Ammon's horn (tissue), 1 donor: ENCODE measurements at places on chromosomes 6 and 20.

DNA sequence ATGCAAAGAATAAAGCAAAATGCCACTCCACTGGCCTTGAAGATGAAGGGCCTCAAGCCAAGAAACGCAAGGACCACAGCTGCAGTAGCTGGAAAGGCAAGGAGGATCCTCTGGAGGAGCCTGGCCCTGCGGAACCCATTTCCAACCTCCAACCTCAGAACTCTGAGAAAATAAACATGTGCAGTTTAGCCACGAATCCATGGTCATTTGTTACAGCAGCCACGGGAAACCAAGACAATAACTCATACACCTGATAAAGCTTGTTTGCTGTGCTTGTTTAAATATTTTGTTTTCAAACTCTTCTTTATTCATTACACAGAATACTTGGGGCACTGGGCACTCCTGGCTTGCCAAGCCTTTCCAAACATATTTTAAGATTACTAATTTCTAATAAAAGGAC lies 10.4 kb downstream of the SERPINB6 start:
- DNase-seq = no peak

- peak; percentile 76 for DNase-seq
Measured at GRCh38 chr20:2559651-2560050, 23.3 kb downstream of the TMC2 start.

DNA sequence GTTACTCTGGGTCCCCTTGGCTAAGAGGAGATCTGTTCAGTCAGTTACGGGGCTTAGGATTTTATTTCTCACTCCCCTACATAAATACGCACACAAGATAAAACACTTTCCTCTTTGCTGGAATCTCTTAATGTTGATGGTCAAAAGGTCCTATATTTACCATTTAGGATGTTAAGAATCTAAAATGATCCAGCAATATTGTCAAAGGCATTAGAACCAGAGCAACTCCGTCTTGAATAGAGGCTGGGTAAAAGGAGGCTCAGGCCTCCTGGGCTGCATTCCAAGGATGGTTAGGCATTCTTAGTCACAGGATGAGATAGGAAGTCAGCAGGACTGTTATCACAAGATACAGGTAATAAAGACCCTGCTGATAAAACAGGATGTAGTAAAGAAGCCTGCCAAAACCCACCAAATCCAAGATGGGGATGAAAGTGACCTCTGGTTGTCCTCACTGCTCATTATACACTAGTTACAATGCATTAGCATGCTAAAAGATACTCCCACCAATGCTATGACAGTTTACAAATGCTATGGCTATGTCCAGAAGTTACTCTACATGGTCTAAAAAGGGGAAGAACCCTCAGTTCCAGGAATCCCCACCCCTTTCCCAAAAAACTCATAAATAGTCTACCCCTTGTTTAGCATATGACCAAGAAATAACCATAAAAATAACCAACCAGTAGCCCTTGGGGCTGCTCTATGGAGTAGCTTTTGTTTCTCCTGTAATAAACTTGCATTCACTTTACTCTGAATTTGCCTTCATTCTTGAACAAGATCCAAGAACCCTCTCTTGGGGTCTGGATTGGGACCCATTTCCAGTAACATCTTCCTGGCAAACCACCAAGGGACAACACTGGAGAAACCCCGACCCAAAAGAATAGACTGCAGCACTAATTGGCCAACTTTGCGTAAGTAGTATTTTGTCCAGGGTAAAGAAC lies 107.5 kb downstream of the DTNBP1 start:
- no peak for DNase-seq

DNA sequence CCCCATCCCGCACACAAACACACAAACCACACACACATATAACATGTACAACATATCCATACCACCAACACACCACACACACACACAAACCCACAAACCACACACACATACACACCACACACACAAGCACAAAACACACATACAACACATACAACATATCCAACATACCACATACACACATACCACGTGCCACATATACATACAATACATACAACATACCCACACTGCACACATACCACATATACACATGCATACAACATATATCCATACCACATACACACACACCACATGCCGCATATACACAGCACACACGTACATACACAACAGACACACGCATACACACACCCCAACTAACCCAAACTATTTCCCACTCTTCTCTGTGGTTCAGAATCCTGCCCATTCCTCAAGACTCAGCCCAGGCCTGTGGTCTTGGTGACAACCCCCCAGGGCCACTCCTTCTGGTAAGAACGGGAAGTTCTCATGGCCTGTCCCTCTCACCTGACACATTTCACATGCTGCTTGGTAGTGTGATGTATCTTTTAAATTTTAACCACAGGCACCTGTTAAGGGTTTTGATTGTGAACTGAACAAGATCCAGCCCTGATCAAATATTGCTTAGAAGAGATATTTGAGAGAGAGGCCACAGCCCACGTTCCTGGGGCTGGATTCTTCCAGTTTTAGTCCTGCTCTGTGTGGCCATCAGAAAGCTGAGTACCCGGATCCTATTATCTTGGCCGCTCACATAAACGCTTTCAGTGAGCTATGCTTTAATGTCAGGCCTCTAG lies 55.9 kb upstream of the KCNK16 start:
- DNase-seq = no peak

GRCh38 chr6:22363714-22364239 lies 66.9 kb upstream of the PRL start:
- DNase-seq = no peak

DNA sequence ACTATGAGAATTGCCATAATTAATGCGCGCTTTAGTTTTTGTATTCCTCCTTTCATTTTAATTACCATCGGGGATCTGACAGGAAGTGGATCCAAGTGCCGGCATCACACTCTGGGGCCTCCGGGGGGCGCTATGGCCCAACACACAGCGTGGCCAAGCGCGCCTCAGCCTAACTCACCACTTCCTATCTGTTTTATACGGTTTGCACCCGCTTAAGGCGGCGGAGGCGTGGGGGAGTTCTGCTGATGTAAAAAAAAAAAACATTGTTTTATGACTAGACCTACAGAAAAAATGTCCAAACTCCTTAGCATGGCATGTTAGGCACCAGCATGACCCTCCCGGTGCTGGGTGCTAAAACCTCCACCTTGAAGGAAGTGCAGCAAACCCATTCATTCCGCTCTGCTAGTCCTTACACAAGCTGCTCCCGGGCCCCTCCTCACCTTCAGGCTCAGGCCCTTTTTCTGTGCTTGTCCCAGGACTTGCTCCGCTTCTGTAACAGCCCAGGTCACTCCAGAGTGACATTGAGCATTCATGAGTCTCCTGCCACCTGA lies 4.5 kb upstream of the EBF4 start:
- peak; percentile 65 for DNase-seq

GRCh38 chr6:4020822-4021132 lies 58.2 kb downstream of the FAM217A start:
- DNase-seq = no peak

GRCh38 chr6:79261666-79262065 lies 27.2 kb upstream of the HMGN3 start:
- no peak for DNase-seq

- DNase-seq = no peak
Measured at GRCh38 chr20:21509079-21509596, 4.7 kb downstream of the NKX2-2 start.

GRCh38 chr20:58306421-58307261 lies 2.9 kb upstream of the RAB22A start:
- DNase-seq = peak; percentile 53

DNA sequence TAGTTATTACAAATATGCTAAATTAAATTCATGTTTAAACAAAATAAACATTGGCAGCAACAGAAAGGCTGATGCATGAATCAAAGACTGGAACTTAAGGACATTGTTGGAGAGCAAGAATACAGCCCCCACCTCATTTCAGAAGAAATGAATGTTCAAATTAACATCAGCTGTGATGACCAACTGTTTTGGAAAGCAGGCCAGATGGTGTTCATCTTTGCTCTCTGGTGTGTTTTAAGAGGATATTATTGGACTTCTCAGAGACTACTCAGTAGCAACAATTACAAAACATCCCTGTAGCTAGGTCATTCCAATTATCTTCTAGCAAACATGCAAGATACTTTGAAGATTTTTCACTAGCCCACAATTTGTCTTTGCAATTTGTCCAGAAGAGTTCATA lies 118.6 kb upstream of the DOK5 start:
- DNase-seq = no peak

DNA sequence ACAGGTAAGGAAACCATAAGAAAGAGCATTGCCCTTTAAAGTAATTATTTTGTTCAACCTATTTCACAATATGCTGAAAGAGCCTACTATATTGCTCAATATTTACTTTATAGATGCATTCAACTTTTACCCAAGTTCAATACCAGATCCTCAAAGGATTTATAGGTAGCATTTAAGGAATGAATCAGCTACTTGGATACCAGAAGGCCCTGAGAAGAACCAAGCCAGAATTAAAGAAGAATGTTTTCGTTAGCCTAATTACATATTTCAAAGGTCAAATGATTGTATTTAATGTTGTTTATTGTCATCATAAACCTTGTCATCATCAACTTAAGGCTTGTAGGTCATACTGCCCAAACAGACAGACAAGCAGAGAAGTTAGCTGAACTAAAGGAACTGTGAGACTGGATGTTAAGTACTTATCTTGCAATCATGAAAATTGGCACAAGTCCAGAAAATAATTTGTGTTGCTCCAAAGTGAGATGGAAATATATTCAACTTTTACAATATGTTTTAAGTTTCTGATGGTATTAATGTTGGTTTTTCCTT lies 636.7 kb downstream of the RFPL4B start:
- DNase-seq = no peak

DNA sequence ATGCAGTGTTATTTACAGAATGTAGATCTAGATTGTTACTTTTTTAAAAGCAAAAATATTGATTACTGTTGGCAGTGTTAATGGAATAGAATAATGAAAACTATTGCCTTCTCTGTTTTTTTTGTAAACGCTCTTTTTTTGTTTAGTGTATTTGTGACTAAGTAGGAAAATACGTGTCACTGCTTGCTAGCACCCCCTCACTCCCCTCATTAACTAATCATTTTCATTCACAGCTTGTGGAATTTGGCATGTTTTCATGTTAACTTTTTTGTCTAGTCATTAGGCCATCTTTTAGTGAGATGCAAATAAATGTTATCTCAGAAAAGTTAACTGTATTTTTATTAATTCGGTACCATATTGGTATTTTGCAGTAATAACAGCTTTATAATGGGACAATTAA lies 29.8 kb downstream of the ADGRG6 start:
- no peak for DNase-seq

DNA sequence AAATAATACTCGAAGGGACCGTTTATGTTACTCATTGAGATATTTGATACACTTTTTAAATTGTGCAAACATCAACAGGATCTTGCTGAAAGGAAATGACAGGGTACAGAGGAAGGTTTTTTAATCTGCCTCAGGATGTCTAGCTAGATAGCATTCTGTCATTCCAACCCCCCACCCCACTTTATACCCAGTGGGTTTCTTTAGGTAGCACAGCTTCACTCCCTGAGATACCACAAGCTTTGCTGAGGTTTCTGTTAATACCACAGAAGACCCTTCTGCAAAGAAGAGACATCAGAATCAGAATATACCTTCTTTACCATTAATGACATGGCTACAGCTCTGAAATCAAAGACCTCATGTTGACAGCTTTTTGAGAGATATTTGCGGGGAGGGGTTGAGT lies 1.3 kb downstream of the PHACTR2 start:
- no peak for DNase-seq

DNA sequence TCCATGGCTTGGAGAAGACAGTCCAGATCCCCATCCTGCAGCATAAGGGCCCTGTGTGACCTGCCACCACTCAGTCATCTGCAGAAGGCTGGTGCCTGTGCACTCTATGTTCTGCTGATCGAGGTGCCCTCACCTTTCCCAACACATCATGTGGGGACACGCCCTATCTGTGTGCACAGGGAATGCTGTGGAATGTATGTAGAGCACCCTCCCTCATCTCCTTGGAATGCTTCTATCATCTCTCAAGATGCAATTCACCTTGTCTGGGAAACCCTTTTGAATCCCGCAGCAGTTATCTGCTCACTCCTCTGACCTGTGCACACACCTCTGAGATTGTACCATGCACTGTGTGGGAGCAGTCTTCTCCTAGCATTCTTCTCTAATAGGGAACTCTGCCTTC lies 207.2 kb upstream of the SSTR4 start:
- no peak for DNase-seq

- no peak for DNase-seq
Measured at GRCh38 chr6:41769376-41769775, 10.3 kb downstream of the FRS3 start.

DNA sequence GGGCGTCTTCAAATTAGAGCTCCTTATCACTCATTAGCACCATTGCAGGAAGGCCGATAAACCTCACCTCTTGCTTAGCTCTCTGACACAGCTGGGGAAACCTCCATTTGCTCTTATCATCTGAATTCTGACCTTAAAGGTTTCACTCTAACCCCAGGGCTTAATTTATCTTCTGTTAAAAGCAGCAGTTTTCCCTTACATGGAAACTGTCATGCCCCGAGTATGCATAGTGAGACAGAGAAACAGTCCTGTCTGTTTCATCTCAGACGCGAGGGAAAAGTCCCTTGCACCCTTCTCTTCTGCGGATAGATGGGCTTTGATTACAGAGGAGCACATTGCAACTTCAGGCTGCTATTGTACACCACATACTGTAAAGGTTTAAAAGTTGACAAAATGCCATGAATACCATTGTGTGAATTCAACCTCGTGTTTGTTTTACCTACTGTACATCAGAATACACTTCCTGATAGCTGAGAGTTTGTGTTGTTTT lies 191.5 kb upstream of the BMP2 start:
- DNase-seq = no peak

DNA sequence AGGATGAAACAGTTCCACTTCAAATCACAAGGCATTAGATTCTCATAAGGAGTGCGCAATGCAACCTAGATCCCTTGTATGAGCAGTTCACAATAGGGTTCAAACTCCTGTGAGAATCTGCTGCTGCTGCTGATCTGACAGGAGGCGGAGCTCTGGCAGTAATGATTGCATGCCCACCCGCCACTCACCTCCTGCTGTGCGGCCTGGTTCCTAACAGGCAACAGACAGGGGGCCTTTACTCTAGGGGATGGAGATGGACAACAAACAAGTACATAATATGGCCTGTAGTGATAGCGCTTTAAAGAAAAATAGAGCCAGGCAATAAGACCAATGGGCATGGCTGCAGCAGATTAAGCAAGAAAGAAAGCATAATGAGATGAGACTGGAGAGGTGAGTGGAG lies 2.7 kb upstream of the TBC1D22B start:
- no peak for DNase-seq

DNA sequence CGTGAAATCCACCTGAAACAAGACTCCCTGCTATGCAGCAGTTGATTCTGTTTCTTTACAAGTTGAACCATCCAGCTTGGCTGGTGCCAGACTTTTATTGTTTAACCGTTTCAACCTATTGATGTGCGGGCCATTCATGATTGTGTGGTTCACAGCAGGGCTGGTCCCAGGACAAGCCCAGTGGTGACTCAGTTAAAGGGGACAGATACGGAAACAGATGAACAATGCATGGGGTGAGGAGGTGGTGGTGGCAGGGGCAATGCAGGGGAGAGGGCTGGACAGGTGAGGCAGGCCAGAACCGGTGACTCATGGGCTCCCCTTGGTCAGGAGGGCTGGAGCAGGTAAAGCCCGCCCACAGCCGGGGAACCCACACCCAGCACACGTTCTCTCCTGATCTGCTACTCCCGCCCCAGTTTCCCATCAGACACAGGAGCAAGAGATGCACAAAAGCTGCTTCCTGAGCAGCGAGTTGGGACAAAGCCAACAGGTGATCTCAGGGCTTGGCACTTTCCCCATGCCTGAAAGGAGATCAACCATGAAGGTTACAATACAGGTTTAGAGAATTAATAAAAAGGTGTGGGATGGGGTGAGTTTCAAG lies 232.2 kb downstream of the LY86 start:
- no peak for DNase-seq

GRCh38 chr6:125886021-125886420 lies 70.5 kb upstream of the HINT3 start:
- DNase-seq = no peak
